Type B pancreatic cell (in vitro differentiated cells): ENCODE measurements at places on chromosomes 13 and 19. TPM values are rescaled to one million over a fixed set of nuclear protein-coding genes. Genes with fewer than 3 reads are reported as not detected.

- DNase-seq, result no peak
These were observed 2.5 kb upstream of the TMEM190 start for GRCh38 chr19:55373993-55374757.

GRCh38 chr19:17339088-17339741 is 1.9 kb downstream of the GTPBP3 start:
- DNase-seq, result no peak

DNA sequence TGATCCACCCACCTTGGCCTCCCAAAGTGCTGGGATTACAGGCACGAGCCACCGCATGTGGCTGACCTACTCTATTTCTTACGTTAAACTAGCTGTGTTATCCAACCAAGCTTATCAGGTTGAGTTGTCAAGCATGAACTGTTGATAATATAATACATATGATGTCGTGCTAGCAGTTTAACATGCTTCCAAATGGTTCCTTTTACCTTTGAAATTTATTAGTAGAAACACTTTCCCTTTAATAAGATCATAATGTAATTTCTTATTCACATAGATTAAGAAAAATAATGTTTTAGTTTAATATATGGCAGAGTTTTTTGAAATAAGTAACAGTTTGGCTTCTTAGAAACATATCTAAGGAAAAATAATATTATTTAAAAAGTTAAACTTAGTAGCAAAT is 34.4 kb upstream of the VWA8 start:
- DNase-seq, result no peak

GRCh38 chr13:39451301-39451700 is 151.7 kb downstream of the LHFPL6 start:
- no peak for DNase-seq

GRCh38 chr19:1253514-1254080 is 5.2 kb downstream of the MIDN start:
- DNase-seq, result no peak

DNA sequence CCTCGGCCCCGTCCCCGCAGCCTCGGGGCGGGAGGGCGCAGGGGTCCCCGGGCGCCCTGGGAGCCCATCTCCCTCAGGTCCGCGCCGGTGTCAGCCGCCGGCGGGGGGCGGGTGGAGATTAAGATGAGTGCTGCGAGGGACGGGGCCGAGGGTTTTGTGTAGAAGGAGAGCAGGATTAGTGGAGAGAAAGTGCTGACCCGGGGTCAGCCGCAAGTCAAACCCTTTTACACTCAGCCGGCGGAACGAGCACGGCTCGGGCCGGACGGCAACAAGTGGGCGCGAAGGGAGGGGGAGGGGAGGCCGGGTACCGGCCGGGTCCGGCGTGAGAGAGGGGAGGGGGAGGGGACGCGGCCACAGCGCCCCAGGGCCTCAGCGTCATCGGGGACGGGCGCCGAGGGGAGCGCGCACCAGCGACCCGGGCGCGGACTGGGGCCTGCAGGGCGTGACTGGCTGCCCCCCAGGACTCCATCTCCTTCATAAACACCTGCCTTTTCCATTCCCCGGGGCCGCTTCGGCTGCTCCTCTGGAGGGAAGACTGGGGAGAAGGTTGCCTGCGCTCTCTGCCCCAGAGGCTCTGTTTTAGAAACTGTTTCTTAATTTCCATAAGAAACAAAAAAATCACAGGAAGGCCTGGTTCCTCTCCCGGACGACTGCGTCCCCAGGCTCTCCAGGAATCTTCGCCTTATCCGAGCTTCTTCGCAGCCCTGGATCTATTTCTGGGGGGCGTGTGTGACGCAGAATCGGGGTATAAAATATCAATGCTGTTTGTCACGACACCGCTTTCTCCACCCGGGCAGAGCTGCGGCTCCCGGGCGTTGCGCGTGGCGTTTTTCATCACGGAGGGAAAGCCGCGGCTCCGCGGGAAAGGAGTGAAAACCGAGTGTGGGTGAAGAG is 6.5 kb downstream of the SOX1 start:
- no peak for DNase-seq

DNA sequence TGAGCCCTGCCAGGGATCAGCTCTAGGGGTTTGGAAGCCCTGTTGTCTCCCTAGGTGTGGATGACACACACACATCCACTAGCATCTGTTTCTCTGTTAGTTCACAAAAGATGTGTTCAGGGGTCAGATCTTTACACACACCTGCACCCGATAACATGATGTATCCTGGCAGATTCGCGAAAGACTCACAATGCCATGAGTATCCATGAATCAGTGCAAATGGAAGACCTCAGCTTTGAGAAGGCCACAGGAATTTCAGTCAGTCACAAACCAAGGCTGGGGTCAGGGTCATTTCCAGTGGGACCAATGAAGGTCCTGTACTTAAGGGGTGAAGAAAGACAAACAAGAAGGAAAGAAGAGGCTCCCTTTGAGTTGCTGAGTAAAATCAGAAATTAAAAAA is 898.2 kb downstream of the UQCRFS1 start:
- no peak for DNase-seq

- DNase-seq, result no peak
These were observed 533.9 kb downstream of the DCT start for GRCh38 chr13:93945621-93946020.

DNA sequence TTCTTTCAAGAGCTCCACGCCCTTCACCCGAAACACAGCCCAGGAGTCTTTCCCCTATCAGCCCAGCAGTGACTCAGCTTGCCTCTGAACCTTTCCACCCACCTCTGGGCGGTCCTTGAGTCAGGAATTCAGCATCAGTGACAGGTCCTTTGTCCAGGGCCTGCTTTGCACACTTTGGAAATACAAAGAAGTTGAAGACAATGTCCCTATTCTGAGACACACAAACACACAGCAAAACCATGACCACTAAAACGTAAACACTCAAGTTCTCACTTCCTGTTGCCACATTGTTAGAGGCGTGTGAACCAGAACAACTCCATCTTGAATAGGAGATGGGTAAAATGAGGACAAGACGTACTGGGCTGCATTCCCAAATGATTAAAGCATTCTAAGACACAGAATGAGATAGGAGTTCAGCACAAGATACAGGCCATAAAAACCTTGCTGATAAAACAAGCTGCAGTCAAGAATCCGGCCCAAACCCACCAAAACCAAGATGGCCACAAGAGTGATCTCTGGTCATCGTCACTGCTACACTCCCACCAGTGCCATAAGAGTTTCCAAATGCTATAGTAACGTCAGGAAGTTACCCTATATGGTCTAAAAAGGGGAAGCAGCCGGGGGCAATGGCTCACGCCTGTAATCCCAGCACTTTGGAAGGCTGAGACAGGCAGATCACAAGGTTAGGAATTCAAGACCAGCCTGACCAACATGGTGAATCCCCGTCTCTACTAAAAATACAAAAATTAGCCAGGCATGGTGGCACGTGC is 49.2 kb upstream of the ATP12A start:
- no peak for DNase-seq

DNA sequence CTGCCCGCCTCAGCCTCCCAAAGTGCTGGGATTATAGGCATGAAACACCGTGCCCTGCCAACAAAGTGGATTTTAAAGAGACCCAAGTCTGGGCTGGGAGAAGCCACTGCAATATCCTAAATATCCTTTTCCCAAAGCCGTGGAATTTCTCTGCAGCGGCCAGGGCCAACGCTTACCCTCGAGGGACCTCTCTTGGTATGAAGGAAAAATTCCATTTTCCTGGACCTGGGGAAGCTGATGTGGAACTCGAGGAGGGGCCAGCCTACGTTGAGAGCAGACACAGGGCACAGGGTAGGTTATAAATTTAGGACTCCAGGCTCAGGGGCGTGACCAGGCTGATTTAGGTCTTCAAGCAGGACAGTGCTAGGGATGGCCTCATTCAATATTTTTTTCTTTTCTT is 17.7 kb upstream of the UPF1 start:
- DNase-seq, result no peak

GRCh38 chr19:6076675-6077463 is 33.4 kb downstream of the RFX2 start:
- no peak for DNase-seq

- peak; percentile 87 for DNase-seq
These were observed 20.5 kb downstream of the CYTH2 start for GRCh38 chr19:48489608-48490216.

GRCh38 chr13:35835989-35836388 is 295.2 kb downstream of the DCLK1 start:
- no peak for DNase-seq

DNA sequence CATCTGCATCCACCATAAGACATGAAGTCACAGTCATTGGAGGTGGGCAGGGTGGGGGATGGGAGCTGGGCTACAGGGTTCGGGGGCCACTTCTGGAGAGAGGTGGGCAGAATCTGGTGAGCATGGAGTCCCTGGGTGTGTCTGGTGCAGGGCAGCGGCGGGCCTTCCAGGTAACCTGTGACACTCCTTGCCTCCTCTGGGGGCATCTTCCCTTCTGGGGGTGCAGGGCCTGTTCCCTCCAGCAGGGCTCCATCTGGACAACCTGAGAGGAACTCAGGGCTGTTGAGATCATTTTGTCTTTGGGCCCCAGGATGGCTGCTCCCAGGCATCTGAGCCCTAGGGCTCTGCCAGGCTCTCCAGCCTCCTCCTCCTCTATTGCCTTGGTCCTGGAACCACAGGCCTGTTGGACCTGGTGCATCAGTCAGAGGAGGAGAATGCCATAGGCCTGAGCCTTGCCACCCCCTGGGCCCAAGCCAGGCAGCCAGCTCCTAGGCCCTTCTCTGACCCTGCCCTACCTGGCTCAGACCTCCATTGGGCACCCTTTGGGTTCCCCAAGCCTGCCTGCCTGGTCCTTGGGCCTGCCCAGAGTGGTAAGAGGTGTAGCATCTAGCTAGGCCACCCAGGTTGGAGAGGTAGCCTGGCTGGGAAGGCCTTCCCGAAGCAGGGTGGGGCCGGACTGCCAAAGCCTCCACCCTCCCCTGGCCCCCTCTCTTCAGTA is 13.4 kb downstream of the LYL1 start:
- no peak for DNase-seq

DNA sequence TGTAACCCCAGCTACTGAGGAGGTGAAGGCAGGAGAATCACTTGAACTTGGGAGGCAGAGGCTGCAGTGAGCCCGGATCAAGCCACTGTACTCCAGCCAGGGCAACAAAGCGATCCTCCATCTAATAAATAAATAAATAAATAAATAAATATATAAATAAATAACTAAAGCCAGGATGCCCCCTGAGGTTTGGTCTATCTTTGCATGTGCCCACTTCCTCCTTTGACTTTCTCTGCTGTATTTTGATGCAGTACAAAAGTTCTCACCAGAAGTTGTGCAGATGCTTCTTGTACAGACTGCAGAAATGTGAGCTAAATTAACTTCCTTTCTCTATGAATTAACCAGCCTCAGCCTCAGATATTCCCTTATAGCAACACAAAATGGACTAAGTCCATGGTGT is 6.5 kb upstream of the N4BP2L2 start:
- no peak for DNase-seq

- no peak for DNase-seq
These were observed 16.2 kb downstream of the FRY start for GRCh38 chr13:32047793-32048192.

DNA sequence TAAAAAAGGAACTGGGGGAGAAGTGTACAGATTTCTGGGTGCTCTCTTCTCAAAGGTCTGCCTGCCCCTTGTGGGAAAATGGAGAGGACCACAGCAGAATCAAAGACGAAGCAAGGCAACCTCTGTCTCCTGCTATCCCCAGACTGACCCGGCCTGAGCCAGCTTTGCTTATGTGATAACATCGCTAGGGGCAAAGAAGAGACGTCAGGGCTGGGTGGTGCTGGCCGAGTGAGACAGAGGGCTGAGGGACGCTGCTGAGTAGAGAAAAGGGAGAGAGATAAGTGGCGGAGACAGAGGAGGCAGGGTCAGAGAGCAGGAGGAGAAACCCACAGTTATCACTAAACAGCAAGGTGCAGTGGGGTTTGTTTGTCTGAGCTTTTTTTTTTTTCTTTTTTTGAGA is 4.6 kb upstream of the MUC16 start:
- no peak for DNase-seq

- DNase-seq, result no peak
These were observed 61.9 kb downstream of the FLT1 start for GRCh38 chr13:28432816-28433560.

GRCh38 chr13:52723181-52723580 is 16.4 kb downstream of the CNMD start:
- no peak for DNase-seq

- no peak for DNase-seq
These were observed 231.0 kb upstream of the IRS2 start for GRCh38 chr13:110017379-110017778.

DNA sequence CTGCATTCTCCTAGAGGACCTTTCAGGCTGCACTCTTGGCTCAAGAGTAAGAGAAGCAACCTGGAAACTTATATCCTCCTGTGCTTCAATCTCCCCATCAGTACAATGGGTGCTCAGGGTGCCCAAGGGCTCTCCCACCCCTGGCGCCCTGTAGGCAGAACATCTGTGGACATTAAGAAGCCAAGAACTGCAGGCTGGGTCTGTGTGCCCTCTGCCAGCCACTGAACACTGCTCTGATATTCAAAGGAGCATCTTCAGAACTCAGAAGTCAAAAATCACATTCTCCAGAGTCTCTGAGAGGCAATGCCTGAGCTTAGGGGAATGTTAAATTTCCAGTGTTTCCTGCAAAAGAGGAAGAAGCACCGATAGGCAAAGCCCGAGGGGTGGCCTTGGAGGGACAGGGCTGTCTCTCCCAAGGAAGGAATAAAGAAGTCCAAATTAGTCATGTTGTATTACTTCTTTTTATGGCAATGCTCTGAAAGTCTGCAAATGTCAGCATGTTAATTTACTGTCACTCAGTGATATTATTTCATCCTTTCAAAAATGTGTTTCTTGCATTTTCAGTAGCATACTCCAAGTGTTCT is 88.1 kb downstream of the TSHZ3 start:
- DNase-seq, result peak; percentile 31

DNA sequence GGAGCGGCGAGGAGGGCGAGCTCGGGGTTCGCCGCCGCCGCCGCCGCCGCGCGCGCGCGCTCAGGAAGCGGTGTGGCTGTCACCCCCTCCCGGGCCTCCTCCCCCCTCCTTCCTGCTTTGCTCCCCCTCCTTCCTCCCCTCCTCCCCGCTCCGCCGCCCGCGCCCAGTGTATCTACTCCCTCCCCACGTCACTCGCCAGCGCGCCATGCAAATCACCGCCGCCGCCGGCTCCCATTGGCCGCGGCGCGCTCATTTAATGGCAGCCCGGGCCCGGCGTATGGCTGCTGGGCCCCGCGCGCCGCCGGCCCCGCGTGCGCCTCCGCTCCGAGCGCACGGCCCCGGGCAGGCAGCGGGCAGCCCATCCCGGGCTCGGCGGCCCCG is 335 bp upstream of the SOX1 start:
- DNase-seq, result no peak

DNA sequence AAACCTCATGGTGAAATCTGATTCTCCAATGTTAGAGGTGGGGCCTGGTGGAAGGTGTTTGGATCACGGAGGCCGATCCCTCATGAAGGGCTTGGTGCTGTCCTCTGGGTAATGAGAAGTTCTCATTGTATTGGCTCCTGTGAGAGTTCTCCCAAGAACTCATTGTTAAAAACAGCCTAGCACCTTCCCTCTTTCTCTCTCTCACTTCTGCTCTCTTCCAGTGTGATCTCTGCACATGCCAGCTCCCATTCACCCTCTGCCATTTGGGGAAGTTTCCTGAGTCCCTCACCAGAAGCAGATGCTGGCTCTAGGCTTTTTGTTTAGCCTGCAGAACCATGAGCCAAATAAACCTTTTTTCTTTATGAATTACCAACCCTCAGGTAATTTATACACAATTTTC is 3.1 kb upstream of the SUCLA2 start:
- DNase-seq, result no peak

The ZNF135 gene
- total RNA-seq, result 12.0 and 13.1 TPM in 2 replicates

The MCEMP1 gene
- not detected in 2 replicates for total RNA-seq

The PIH1D1 gene
- 83.1 and 93.3 TPM in 2 replicates for total RNA-seq

The DACH1 gene
- total RNA-seq, result 21.2 and 39.5 TPM in 2 replicates

The LGI4 gene
- total RNA-seq, result 0.21 and 2.2 TPM in 2 replicates

The LSR gene
- total RNA-seq, result 78.5 and 155 TPM in 2 replicates

The LYPD3 gene
- total RNA-seq, result 13.3 and 66.4 TPM in 2 replicates

The TLE2 gene
- 37.7 and 52.8 TPM in 2 replicates for total RNA-seq

The CADM4 gene
- total RNA-seq, result 28.2 and 37.9 TPM in 2 replicates

The SHISA2 gene
- total RNA-seq, result 10.0 and 25.7 TPM in 2 replicates

The ZNF823 gene
- total RNA-seq, result 11.5 and 17.8 TPM in 2 replicates
